ENCODE measurements at places on chromosomes 16 and 17.

DNA sequence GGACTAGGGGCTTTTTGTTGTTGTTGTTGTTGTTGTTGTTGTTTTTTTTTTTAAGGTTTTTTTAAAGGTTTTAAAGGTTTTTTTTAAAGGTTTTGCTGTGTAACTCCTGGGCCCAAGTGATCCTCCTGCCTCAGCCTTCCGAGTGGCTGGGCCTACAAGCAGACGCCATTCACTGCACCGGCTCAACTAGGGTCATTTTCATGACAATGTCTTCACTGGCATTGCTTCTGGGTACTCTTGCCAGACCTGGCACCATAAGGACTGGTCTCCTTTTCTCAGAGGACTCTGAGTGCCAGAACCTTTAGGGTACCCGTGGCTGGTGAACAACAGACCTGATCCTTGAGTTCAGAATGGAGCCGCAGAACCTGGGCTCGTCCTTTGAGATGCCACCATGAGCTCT is 20.4 kb downstream of the POLR3E start:
- DNase-seq = peak; percentile 30

- no peak for DNase-seq
Measured at GRCh38 chr16:75818491-75818890, 92.2 kb upstream of the CPHXL start.

- no peak for DNase-seq
Measured at GRCh38 chr17:51733166-51733565, 425.3 kb downstream of the CA10 start.

- DNase-seq = no peak
Measured at GRCh38 chr17:72764632-72765041, 327.9 kb downstream of the SLC39A11 start.

GRCh38 chr16:50480206-50480605 is 68.0 kb upstream of the NKD1 start:
- no peak for DNase-seq

DNA sequence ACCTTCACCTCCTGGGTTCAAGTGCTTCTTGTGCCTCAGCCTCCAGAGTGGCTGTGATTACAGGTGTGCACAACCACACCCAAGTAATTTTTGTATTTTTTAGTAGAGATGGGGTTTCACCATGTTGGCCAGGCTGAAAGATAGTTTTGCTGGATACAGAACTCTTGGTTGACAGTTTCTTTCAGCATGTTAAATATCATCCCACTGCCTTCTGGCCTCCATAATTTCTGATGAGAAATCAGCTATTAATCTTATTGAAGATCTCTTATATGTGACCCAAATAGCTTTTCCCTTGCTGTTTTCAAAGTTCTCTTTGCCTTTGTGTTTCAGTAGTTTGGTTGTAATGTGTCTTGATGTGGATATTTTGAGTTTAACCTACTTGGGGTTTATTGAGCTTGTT is 50.3 kb upstream of the BRD7 start:
- no peak for DNase-seq

- DNase-seq = no peak
Measured at GRCh38 chr17:10516065-10516464, 2.3 kb downstream of the MYH1 start.

- DNase-seq = peak; percentile 82
Measured at GRCh38 chr17:82105882-82106687, 8.0 kb upstream of the FASN start.

DNA sequence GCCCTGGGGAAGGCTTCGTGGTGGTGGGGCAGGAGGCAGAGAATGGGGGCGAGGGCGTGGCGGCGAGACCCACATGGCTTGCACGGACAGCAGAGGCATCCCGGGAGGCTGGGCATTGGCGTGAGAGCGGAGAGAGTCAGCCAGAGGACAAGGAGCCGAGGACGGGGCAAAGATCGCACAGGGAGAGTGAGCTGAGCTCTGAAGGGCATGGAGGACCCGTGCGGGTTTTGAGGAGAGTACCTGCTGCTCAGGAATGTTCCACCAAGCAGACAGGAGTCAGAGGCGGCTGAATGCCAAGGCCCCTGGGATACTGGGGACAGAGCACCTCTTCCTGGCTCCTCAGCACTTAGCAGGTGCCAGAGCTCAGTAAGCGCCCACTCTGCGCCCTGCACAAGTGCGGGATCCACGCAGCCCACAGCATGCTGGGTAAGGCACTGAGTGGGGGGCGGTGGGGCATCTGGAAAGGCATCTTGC is 47.8 kb downstream of the ARHGAP27 start:
- DNase-seq = no peak

DNA sequence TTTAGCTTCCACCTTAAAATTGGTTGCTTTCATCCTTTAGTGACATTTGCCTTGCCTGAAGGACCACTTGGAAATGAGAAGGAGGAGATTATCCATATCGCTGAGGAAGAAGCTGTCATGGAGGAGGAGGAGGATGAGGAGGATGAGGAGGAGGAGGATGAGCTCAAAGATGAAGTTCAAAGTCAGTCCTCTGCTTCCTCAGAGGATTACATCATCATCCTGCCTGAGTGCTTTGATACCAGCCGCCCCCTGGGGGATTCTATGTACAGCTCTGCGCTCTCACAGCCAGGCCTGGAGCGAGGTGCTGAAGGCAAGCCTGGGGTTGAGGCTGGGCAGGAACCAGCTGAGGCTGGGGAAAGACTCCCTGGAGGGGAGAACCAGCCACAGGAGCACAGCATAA is 11.5 kb upstream of the TMEM106A start:
- DNase-seq = no peak

DNA sequence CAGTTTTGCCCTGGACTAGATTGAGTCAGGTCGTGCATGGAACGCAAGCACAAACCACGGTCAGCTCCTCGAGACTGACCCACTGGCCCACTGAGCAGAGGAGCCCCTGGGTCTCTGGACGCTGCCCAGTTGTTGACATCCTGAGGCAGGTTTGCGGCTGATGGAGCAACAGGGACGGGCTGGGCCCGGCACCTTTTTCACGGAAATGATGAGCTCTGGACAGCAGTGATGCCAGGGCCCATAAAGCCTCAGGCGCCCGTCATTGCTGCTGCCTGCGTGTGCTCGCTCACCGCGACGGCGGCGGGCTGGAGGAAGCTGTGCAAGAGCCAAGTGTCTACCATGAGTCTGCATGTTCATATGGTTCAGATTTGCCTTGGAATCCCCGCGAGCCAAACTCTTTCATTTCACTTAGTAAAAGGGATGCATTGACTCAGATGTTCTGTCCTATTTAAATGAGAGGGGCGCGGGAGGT is 30.8 kb upstream of the CRISPLD2 start:
- DNase-seq = no peak

DNA sequence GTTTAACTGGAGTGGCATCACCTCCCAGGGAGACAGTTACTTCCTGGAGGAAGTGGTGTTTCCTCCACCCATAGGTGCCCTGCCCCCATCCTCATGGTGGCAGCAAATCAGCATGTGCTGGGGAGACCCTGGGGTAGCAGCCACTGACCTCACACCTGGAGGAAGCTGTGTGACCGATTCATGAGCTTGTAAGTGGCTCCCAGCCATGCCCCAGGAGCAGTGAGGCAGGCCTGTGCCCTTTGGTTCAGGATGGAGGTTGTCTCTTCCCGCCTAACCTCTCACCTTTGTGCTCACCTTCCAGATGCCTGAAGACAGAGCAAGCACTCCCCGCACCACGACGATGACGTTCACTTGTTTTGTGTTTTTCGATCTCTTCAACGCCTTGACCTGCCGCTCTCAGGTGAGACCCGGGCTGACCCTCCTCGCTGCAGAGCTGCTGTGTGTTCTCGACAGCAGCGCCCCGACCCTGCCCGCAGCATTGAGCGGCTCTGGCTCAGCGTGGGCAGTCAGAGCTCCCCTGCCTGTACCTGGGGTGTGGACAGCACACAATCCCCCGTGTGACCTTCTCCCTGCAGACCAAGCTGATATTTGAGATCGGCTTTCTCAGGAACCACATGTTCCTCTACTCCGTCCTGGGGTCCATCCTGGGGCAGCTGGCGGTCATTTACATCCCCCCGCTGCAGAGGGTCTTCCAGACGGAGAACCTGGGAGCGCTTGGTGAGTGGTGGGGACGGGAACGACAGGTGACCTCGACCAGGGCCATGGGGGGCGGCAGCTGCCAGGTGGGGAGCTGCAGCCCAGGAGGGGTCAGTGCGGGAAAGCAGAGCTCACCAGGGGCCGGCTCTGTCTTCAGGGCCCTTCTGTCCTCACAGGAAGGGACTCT is 42.8 kb downstream of the MEAK7 start:
- no peak for DNase-seq

GRCh38 chr17:31062346-31062745 is 32.4 kb upstream of the NF1 start:
- DNase-seq = no peak

DNA sequence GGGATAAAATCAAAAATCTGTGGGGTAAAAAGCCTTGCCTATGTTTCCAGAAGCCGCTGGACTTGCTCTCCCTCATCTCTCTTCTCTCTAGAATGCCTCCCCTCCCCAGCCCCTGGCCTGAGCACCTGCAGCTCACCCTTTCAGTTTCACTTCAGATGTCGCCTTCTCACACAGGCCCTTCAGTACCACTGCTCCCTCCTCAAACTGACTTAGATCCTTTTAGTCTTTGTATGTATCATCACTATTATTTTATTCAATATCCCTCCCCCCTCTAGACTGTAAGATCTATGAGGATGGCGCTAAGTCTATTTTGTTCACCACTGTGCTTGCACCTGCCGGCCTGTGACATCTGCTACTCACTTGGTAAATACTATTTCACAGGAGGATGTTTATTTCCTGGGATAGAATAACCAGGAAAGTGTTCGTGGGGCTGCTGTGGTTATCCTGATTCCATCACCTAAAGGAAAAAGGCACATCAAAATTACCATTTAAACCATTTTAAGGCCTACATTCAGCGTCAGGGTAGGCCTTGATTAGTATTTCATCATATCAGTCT is 122.3 kb downstream of the MRTFB start:
- peak; percentile 53 for DNase-seq

- DNase-seq = peak; percentile 82
Measured at GRCh38 chr17:21034340-21035235, 8.2 kb downstream of the USP22 start.

DNA sequence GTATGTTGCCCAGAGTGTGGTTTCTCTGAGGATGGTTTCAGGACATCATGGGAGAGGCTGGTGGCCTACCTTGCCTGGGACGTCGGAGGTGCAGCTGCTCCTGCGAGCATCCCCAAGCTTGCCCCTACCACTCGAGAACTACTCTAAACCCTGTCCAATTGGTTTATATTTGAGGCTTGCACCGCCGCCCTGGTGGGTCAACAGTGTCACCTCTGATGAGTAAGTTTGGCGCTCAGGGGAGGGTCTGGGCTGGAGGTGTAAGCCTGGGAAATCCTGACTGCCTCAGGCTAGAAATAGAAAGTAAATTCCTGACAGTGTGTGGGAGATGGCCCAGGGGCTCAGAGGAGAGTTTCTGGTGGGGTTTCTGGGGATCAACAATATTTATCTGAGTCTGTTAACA is 48.2 kb downstream of the CCDC42 start:
- DNase-seq = no peak

DNA sequence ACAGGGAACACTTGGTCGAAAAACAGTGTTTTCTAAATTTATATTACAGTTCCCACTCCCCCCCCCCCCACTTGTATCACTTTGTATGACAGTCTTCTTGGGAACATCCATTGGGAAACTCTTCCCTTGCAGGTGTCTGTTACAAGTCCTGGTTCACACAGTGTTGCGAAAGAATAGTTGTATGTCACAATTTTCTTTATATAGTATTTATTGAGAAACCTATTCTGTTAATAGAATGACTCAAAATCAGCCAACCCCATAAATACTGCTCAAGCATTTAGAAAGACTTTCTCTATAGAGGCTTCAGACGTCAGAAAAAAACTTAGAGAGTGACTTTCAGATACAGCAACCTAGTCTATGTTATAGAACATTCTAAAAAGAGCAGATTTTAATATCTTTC is 414.4 kb downstream of the WWOX start:
- no peak for DNase-seq

- no peak for DNase-seq
Measured at GRCh38 chr17:79023886-79024771, at the start of gene C1QTNF1. C1QTNF1 (plus strand) TSS chr17:79024169; CDS start chr17:79043969, 19,800 bp downstream.

DNA sequence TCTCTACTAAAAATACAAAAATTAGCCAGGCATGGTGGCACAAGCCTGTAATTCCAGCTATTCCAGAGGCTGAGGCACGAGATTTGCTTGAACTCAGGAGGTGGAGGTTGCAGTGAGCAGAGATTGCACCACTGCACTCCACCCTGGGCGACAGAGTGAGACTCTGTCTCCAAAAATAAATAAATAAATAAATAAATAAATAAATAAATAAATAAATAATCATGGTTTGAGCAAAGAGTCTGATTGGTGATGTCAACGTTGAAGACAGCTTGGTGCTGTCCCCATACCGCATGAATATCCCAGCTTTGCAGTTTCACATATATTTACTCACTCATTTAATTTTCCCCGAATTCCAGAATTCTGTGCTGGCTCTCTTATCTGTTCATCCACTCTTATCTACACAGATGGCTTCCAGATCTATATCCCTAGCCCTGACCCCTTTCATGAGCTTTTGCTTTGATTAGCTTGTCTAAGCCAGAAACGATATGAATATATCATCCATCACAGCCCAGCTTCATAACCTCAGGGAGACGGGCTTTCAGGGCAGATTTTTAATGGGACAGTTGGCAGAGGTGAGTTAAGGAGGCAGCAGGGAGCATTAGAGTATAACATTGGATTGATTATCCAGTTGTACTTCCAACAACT is 91.0 kb downstream of the SPACA3 start:
- no peak for DNase-seq

- DNase-seq = no peak
Measured at GRCh38 chr16:26830428-26831127, 236.1 kb upstream of the C16orf82 start.

All from activated CD8-positive, alpha-beta memory T cell treated with anti-CD3 and anti-CD28 coated beads, Interleukin-2, amount 10 ng/mL, durations not matched to agents 7 days and 5 days (primary cell).